ENCODE measurements at places on chromosomes 5 and 9.

GRCh38 chr5:1763548-1763911, 36.1 kb downstream of the MRPL36 start:
- peak; percentile 39 for DNase-seq

- no peak for DNase-seq
Observed at GRCh38 chr5:133790898-133791297, 177.5 kb downstream of the C5orf15 start.

DNA sequence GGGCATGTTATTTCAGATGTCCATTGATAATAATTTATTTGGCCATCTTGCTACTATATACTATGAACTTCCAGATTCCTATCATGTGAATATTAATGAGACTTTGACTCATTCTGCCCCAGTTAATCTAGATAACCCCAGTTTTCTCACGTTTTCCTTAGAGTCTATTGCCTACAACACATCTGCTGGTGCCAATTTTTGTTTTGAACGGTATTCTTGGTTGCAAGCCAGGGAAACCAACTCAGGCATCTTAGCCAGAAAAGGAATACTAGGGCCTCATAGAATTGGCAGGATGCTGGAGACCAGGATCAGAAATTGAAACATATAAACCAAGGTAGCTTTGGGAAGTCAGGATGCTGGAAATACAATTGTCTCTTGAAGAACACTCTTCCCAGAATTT, 28.0 kb upstream of the NPR3 start:
- peak; percentile 16 for DNase-seq

DNA sequence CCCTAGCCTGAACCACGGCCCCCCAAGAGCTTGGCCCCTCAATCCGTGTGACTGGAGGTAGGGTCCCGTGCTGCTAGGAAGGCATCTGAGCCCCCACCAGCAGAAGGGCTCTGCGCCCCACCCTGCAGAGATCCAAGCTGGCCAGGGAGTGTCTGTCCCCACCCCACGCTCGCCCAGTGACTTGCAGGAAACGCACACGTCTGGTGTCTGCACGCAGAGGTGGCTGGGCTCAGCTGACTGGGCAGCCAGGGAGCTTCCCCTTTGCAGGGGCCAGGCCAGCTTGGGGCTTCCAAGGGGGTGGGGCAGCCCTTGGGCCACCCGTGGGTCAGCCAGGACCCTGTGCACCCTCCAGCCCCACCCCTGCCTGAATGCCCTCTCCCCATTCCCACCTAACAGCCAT, 24.3 kb downstream of the NOTCH1 start:
- DNase-seq = no peak

- DNase-seq = no peak
Observed at GRCh38 chr9:81074221-81074620, 615.1 kb downstream of the TLE1 start.

- DNase-seq = no peak
Observed at GRCh38 chr5:154813736-154814135, 36.7 kb downstream of the FAXDC2 start.

DNA sequence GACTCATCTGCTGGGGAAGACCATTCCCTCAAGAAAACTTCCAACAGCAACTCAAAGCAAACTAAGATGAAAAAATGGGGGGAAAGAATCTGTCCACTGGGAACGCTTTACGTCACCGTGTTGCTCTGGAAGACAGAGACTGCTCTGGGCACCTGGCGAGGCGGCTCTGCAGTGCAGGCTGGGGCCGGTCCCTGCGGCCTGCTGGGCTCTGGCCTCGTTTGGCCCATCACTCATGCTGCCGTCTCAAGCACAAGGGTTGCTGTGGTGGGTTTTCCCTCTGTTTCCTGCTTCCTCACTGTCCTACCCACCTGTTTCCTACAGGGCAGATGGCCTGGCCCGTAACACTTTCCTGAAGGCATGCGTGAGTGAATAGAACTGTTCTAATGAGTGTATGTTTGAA, 92.9 kb upstream of the OTULINL start:
- no peak for DNase-seq

- DNase-seq = no peak
Observed at GRCh38 chr9:107698779-107699178, 209.2 kb upstream of the KLF4 start.

DNA sequence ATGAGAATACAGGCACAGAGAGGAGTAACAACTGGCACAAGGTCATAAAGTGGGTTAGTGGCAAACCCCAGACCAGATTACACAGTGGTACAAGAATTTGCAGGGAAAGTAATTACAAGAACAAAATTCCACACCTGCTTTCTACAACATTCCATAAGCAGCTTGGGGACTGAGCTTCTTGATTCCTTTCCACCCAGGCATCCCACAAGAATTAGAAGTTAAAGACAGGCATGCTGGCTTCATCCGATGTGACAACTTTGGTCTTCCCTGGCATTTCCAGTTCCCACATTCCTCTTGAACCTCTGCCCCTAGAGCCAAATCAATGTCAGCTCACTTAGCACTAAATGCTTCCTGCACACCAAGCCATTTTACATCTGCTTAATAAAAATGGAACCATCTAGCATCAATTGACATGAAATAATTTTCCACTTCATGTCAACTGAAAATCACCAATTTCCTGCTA, 435.8 kb upstream of the PAPPA start:
- peak; percentile 73 for DNase-seq

DNA sequence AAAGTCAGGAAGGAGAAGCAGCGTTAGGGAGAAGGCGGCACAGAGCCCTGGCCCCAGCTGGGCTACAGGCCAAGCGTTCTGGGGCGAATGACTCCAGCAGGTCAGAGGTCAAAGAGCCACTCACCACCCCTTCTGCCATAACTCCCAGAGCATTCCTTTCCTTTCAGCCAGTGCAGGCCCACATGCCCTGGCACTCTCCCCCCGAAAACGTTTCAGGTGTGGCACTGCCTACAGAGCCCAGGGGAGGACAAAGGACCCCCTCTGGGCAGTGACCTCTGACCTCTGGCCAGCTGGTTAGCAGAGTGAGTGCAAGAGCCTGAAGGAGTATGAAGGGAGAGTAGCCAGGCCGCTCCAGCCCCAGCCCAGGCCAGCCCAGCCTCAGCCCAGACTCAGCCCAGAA, 4.9 kb downstream of the ABCA2 start:
- no peak for DNase-seq

DNA sequence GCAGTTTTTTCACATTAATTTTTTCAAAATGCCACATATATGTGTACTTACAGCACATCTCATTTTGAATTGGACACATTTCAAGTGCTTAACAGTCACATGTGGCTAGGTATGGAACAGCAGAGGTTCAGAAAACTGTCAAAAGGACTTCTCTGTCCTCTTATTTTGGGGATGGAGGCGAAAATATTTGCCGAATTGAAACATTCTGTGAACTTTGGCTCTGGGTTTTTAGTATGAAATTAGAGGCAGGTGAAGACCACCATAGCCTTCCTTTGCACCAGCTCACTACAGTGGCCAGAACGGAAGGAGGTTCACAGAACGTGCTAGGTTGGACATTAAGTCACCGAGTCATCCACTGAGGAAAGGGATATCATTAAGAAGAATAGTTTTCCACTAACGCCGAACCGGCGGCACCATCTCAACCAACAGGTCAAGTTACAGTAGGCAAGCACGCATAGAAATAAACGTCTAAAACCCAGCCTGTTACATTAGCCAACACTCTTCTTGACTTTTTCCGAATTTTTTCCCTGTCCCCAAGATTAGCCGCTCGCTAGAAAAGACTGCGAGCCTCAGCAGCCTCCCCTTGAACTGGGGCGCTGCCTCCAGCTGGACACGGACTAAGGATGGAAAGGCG, 1.8 kb upstream of the TLE4 start:
- no peak for DNase-seq

- no peak for DNase-seq
Observed at GRCh38 chr5:149901511-149901910, 43.1 kb downstream of the PDE6A start.

DNA sequence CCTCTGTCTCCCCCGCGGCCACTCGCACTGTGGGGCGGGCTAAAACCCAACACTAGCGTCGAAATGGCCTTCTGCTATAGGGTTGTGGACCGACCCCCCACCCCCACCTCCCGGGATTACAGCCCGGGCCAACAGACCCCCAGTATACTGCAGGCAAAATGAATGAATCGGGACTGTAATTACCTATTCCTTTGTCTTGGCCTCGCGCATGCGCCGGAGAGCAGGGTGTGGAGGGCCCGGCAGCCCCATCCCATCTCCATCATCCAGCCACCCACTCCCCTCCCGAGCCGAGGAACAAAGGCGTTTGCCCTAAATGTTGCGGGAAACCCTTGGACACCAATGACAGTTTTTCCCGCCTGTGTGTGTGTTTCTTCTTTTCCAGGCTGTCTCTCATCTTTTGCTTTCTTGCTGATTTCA, 1.6 kb downstream of the BASP1 start:
- no peak for DNase-seq

DNA sequence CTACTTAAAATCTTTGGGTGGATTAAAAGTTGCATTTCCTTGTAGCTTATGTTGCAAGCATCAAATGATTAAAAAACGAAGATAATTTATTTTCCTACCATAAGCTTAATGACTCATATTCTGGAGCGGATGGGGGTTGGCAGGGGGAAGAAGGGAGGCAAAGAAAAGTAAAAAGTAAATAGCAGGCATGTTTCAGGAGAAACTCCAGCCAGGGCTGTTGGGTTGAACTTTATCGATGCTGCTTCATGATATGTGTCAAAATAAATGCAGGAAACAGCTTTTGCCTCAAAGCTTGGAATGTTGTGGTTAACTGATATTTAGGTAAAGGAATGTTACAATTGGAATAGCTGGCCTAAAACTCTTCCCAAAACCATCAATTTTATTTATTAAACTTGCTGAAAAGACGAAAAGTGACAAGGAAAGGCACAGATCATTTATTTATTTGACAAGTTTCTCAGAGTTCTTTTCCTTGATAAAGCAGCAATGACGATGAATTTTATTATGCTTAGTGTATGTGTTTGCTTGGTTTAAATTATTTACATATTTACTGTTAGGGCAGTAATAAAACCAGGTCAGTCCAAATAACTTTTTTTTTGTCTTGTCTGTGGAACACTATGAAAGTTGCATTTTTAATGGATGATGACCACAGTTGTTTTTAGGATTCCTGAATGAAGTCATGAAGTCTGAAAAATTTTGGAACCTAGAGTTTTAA, 177.9 kb downstream of the PCSK1 start:
- peak; percentile 98 for DNase-seq

DNA sequence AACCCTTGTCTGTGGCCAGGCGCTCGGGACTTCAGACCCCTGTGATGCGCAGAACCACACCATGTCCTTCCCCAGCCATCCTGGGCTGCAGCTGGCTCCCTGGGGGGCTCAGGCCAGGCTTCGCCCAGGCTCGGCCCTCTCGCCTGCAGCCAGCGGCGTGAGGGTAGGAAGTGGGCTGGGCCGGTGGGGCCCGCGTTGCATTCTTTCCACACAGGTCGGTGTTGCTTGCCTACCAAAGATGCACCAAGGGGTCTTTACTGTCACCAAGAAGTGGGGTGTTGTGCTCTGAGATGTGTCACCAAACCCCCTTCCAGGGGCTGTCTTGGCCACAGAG, 48.3 kb upstream of the RNF130 start:
- no peak for DNase-seq

GRCh38 chr5:6302684-6303083, 75.7 kb downstream of the MED10 start:
- DNase-seq = no peak

DNA sequence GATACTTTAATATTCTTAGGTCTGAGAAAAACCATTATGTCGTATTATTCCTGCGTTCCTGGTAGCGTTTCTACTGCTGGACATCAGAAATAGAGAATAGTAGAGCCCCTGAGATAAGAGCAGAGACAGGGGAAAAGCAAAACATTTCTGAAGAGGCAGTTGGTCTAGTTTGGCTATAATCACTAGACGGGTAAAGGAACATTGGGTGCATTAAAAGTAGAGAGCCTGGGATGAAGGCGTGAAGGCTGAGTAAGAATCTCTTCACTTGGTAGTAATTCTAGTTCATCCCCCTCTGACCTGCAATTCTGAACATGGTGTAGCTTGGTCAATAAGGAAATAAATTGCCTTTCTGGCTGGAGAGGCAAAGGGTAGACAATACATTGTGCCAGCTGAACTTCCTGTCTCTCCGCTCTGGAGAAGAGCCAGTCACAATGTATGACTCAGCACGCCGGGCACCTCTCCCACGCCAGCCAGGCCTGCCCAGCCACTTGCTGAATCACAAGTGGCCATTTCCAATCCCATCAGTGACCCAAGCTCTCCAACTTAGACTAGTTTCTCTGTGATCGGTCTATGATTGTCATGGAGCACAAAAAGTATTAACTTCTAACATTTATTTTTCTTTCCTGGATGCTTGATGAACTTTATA, 75.4 kb downstream of the STK32A start:
- peak; percentile 3 for DNase-seq

- peak; percentile 78 for DNase-seq
Observed at GRCh38 chr9:129938291-129938979, 103.2 kb downstream of the USP20 start.

- no peak for DNase-seq
Observed at GRCh38 chr5:143495110-143495509, 91.6 kb upstream of the NR3C1 start.

Measured in GM04503 (cell line).